ENCODE measurements at places on chromosomes 6 and 20. TPM values are rescaled to one million over a fixed set of nuclear protein-coding genes. Genes with fewer than 3 reads are reported as not detected.
A peak's percentile ranks its signal among the peaks of the same experiment; 100 is the strongest.

Gene MOCS1
- 0.30 TPM for total RNA-seq

- H3K4me1 ChIP-seq: peaks cover 59% of the 10 kb centered on the region
- H3K4me3 ChIP-seq: no peak overlapping the region
- peak overlapping the region; percentile 70 for H3K27ac ChIP-seq
- DNase-seq: no peak
- H3K27me3 ChIP-seq: no peaks in the 10 kb centered on the region
Observed at GRCh38 chr20:56422824-56423189, 10.7 kb downstream of the CASS4 start.

DNA sequence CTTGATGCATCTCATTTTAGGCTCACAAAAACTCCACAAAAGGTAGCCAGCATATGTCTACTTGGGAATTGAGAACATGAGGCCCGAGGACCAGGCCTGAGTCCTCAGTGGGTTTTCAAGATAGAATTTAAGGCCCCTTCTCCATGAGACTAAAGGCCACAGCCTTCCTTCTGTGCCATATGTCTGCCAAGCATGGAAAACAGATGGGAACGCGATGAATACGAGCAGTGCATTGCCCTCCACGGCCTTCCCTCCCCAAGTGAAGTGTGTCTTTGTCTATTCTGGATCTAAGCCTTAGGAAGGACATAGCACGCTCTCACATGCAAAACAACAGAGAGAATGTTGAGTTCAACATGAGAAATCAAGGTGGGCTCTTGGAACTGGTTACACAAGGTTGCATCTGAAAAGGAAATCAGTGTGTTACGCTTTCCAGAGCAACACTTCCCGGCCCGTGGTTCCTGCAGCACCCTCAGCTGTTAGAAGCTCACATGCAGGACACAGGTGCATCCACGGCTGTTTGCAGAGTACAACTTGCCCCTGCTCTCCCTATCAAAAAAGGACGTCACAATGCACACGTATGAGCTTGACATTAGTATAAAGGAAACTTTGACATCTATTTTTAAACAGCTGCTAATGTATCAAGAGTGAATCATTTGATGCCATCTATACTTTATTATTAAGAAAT, 229.9 kb downstream of the NRN1 start:
- H3K4me1 ChIP-seq: no peaks in the 10 kb centered on the region
- H3K27me3 ChIP-seq: no peaks in the 10 kb centered on the region
- no peak overlapping the region for H3K4me3 ChIP-seq
- no peak for DNase-seq

GRCh38 chr20:24842918-24843715, 106.0 kb upstream of the CST7 start:
- H3K27ac ChIP-seq: no peak overlapping the region
- peaks cover 10% of the 10 kb centered on the region for H3K4me1 ChIP-seq
- H3K4me3 ChIP-seq: no peak overlapping the region
- DNase-seq: no peak
- peaks cover 49% of the 10 kb centered on the region for H3K27me3 ChIP-seq
- H3K36me3 ChIP-seq: no peaks in the 10 kb centered on the region

DNA sequence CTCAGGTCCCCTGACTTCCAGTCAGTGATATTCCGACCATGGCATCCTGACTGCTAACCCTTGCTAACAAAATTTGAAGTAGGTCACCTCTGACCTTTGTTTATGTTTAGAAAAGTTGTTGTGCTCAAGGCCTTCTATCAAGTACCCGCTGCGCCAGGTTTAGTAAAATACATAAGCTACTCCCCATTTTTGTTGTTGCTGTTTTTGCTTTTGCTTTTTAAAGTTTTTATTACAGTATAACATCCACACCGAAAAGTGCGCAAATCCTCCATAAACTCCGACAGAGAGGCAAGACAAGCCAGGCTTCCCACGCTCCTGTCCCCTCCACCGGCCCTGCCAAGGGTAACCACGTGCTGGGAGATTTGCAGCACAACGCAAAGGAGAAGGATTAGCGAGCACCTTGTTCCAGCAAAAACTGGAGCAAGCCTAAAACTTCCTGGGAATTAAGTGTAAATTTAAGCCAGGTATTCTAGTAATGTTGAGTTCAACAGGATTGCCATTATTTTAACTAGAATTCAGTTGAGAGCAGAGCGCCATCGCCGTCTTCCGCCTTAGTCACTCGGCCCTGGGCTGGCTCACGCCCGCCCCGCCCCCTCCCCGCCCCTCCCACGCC, 17.8 kb upstream of the HMGN4 start:
- peak overlapping the region; percentile 74 for H3K4me3 ChIP-seq
- H3K27ac ChIP-seq: peak overlapping the region; percentile 93
- H3K36me3 ChIP-seq: peaks cover 1% of the 10 kb centered on the region
- H3K4me1 ChIP-seq: peaks cover 30% of the 10 kb centered on the region
- DNase-seq: no peak

DNA sequence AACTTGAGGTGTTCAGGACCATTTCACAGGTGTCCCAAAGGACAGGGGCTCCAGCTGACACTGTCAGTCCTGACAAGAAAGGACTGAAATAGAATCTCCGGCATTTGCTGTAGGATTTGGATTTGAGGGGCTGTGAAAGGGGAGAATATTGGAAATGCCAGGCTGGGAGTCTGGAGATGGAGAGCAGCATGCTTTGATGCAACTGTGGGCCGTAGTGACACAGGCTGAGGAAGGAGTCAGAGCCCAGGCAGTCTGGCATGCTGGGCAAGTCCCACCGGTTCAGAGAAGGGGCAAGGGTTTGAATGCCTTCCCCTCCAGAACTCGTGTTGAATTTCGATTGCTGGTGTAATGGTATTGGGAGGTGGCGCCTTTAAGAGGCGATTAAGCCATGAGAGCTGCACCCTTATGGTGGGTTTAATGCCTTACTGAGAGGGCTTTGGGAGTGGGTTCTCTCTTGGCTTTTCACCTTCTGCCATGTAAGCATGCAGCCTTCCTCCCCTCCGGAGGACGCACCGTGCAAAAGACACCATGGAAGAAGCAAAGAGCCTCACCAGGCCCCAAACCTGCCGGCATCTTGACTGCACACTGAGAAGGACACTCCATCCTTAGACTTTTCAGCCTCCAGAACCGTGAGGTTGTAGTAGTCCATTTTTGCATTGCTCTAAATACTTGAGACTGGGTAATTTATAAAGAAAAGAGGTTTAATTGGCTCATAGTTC, 9.4 kb upstream of the PYGB start:
- peak overlapping the region; percentile 84 for H3K27ac ChIP-seq
- DNase-seq: no peak
- H3K4me3 ChIP-seq: no peak overlapping the region
- H3K27me3 ChIP-seq: peaks cover 8% of the 10 kb centered on the region
- peaks cover 19% of the 10 kb centered on the region for H3K4me1 ChIP-seq

GRCh38 chr6:56188429-56188828, 59.0 kb downstream of the COL21A1 start:
- no peaks in the 10 kb centered on the region for H3K36me3 ChIP-seq
- H3K4me3 ChIP-seq: no peak overlapping the region

GRCh38 chr6:27608916-27609883, 136.3 kb upstream of the ZNF184 start:
- DNase-seq: no peak
- H3K4me1 ChIP-seq: peaks cover 21% of the 10 kb centered on the region
- H3K27ac ChIP-seq: no peak overlapping the region
- no peak overlapping the region for H3K4me3 ChIP-seq

Data from activated CD8-positive, alpha-beta memory T cell treated with anti-CD3 and anti-CD28 coated beads, Interleukin-2, amount 10 ng/mL, durations not matched to agents 7 days and 5 days (primary cell).